Stimulated activated CD8-positive, alpha-beta memory T cell treated with anti-CD3 and anti-CD28 coated beads, Interleukin-4, amount 100 ng/mL, for 1 hour (primary cell): ENCODE measurements at places on chromosomes 2 and 18.

DNA sequence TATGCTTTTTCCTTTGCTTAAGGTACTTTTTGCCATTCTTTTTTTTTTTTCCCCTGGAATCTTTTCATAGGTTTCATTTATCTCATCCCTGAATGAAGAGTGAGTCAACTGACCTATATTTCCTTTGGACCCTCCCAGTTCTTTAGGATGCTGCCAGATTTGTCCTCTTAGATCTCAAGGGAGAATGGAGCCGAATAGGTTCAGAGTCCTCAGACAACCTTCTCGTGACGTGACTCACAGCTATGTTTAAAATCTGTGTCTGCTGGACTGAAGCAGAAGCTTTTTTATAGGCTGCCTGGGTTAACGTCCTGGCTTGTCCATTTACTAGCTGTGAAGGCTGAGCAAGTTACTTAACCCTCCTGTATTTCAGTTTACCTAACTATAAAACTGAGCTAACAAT is 358.6 kb downstream of the DLGAP1 start:
- no peak for DNase-seq

DNA sequence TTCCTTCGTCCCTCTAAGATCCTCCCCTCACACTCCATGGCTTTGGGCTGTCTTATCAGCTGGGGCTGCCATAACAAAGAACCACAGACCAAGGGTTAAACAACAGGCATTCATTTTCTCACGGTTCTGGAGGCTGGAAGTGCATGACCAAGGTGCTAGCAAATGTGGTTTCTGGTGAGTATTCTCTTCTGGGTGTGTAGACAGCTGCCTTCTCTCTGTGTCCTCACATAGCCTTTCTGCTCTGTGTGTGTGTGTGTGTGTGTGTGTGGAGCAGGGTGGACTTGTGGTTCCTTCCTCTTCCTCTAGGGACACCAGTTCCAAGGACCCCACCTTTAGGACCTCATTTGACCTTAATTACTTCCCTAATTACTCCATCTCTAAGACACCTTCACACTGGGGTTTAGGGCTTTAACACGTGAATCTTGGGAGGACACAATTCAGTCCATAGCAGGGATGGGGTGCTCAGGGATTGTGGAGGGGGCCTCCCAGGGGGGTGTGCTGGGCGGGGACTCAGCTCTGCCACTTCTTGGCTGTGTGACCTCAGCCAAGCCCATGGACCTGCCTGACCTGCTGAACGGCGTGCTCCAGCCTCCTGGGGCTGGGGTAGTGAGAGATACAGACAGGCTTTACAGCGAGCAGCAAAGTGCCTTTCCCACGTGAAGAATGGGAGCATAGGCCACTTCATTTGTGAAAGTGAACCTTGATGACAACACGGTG is 38.0 kb downstream of the ACKR3 start:
- DNase-seq = no peak

DNA sequence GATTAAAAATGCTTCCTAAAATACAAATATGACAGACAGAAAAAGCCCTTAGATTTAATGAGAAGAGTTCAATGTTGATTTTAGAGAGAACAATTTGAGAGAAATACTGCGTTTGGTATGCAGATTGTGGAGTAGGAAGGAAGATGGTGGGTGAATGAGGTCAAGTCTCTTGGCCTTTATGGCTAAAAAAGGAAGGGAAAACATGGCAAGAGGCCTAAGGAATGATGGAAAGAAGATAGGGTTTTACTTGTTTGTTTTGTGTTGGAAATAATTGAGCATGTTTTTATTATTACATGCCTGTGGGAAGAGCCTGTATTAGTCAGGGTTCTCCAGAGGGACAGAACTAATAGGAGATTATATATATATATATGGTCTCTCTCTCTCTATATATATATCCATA is 318.1 kb downstream of the TRIB2 start:
- DNase-seq = no peak

DNA sequence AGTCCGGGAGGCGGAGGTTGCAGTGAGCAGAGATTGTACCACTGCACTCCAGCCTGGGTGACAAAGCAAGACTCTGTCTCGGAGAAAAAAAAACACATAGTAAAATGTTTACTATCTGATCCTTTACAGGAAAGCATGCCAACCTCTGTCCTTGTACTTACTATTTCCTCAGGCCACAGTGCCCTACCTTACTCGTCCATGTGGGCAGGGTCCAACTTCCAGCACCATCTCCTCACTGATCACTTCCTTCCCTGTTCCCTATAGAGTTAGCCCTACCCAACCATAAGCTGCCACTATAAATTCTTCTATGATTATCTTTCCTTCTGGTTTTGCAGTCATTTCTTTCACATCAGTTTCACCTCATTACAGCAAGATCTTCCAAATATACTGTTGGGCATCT is 136.2 kb downstream of the MYO5B start:
- no peak for DNase-seq

DNA sequence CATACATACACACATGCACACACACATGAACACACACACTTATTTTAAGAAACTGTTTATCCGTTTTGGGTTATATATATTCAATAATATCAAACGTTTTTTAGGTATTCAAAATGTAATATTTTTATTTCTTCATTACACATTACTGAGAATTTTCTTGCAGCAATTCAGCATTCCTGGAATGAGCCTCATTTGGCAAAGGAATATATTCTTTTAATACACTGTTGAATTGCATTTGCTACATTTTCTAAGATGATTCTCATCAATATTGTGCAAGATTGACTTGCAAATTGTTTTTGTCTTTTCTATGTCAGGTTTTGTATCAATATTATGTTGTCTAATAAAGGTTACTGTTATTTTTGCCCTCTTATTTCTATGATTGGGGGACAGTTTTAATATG is 276.1 kb upstream of the CYP26B1 start:
- no peak for DNase-seq

GRCh38 chr2:25939257-25939668 is 43.0 kb downstream of the KIF3C start:
- DNase-seq = no peak

- DNase-seq = no peak
These were observed 120.6 kb upstream of the SMAD7 start for GRCh38 chr18:49071317-49071716.

DNA sequence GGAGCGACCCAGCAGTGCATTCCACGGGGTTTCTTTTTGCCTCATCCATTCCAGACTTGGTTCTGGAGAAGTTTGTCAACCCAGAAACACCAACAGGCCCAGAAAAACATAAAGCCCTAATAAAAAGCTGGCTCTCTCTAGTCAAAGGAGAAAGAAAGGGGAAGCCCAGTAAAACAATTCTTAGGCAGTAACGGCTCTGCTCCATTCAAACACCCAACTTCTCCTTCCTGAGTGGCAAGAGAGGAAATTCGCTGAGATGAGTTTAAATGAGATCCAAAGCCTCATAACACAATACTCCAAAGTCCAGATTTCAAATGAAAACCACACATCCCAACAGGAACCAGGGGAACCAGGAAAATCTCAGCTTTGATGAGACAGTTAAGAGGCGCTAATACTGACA is 179.9 kb downstream of the RPIA start:
- no peak for DNase-seq

- DNase-seq = no peak
These were observed 82.0 kb upstream of the NT5C1B start for GRCh38 chr2:18671363-18671762.

DNA sequence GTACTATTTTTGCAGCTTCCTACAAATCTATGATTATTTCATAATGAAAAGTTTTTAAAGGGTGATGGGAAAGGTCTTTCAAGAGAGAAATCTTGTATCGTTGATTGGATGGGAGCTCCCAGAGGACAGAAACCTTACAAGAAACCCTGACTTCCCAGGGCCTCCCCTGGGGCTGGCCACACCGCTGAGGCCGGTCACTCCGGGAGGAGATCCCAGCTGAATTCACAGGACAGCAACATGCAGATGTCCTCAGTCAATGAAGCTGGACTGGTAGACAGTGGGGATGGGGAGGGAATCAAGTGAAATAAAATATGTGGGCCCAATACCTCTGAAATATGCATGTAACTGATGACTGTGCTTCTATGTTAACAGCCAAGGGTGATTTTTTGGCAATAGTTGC is 135.6 kb downstream of the TFCP2L1 start:
- DNase-seq = no peak

DNA sequence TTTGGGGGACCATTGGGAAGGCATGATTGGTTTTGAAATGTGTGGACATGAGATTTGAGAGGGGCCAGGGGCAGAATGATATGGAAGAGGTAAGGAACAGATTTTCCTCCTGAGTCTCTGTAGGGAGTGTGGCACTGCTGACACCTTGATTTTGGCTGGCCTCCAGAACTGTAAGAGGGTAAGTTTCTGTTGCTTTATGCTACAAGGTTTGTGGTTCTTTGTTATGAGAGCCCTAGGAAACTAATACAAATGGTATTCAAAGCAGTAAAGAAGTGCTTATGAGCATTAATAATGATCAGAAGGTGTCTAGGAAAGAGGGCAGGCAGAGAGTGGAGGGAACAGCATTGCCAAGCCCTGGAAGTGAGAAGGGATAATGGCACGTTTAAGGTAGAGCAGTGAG is 574.3 kb upstream of the NXPH2 start:
- no peak for DNase-seq

- DNase-seq = no peak
These were observed 134.7 kb downstream of the TMEM163 start for GRCh38 chr2:134583997-134584520.

DNA sequence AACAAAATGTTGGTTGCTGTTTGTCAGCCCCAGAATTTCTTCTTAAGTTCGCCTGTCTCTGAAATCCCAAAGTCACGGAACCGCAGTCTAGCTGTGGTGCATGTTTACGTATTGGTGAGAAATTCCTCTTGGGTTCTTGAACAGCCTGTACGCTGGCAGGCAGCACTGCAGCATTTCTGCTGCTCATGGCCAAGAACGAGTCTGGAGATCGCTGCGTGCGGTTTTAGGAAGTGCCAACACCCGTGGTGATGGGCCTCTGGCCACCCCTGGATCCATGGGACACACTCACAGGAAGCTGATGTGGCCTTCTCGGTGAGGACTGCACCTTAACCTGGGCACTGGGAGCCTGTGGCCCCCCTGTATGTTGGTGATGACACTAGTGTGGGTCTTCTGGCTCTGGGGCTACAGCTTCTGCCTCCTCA is 23.7 kb downstream of the ASB1 start:
- no peak for DNase-seq

DNA sequence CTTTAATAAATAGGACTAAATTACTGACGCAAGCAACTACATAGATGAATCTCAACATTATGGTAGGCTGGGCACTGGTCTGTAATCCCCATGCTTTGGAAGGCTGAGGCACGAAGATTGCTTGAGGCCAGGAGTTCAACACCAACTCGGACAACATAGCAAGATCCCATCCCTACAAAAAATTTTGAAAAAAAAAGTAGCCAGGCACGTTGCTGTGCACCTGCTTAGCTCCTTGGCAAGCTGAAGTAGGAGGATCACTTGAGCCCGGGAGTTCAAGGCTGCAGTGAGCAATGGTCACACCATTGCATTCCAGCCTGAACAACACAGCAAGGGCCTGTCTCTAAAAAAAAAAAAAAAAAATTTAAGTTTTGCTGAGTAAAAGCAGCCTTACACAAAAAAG is 43.4 kb upstream of the VIT start:
- DNase-seq = no peak
